Activated CD4-positive, alpha-beta T cell treated with anti-CD3 and anti-CD28 coated beads, Interleukin-2, amount 10 ng/mL, durations not matched to agents 24 days and 14 days (primary cell): ENCODE measurements at places on chromosomes 1 and 21. TPM values are rescaled to one million over a fixed set of nuclear protein-coding genes. Genes with fewer than 3 reads are reported as not detected.

- no peaks in the 10 kb centered on the region for H3K36me3 ChIP-seq
- H3K4me3 ChIP-seq, result no peak overlapping the region
- no peaks in the 10 kb centered on the region for H3K4me1 ChIP-seq
Observed at GRCh38 chr21:14773777-14774345, 227.7 kb upstream of the SAMSN1 start.

GRCh38 chr1:17826165-17826488, 71.0 kb downstream of the ACTL8 start:
- H3K4me1 ChIP-seq, result no peaks in the 10 kb centered on the region
- H3K4me3 ChIP-seq, result no peak overlapping the region
- peaks cover 1% of the 10 kb centered on the region for H3K27me3 ChIP-seq
- DNase-seq, result peak; percentile 64
- H3K36me3 ChIP-seq, result no peaks in the 10 kb centered on the region

GRCh38 chr1:26616881-26617280, 78.9 kb upstream of the ARID1A start:
- H3K4me3 ChIP-seq, result no peak overlapping the region
- no peak for DNase-seq
- peaks cover 2% of the 10 kb centered on the region for H3K27me3 ChIP-seq
- H3K4me1 ChIP-seq, result peaks cover 31% of the 10 kb centered on the region
- H3K27ac ChIP-seq, result no peak overlapping the region
- H3K36me3 ChIP-seq, result peaks cover 3% of the 10 kb centered on the region

- no peak overlapping the region for H3K4me3 ChIP-seq
- no peak for DNase-seq
- peaks cover 5% of the 10 kb centered on the region for H3K4me1 ChIP-seq
- H3K27ac ChIP-seq, result no peak overlapping the region
Observed at GRCh38 chr1:31744165-31744888, 19.8 kb downstream of the ADGRB2 start.

- H3K27me3 ChIP-seq, result no peaks in the 10 kb centered on the region
- peaks cover 30% of the 10 kb centered on the region for H3K4me1 ChIP-seq
- no peaks in the 10 kb centered on the region for H3K36me3 ChIP-seq
- no peak overlapping the region for H3K27ac ChIP-seq
- H3K4me3 ChIP-seq, result no peak overlapping the region
- no peak for DNase-seq
Observed at GRCh38 chr1:185672719-185673360, 61.4 kb upstream of the HMCN1 start.

Gene BRWD1
- total RNA-seq, result 29.7 and 31.9 TPM in 2 replicates

Gene PCP4
- not detected in 2 replicates for total RNA-seq

Gene RGS16
- total RNA-seq, result 94.3 and 94.7 TPM in 2 replicates
